ENCODE measurements at places on chromosomes 4 and X.
A peak's percentile ranks its signal among the peaks of the same experiment; 100 is the strongest.

GRCh38 chr4:172858731-172859230, 309.8 kb upstream of the GALNT7 start:
- no peak for DNase-seq

GRCh38 chr4:164935363-164935762, 42.1 kb downstream of the TRIM61 start:
- no peak for DNase-seq

- no peak for DNase-seq
These were observed 1829.0 kb upstream of the PCDH7 start for GRCh38 chr4:28890949-28891775.

- DNase-seq, result no peak
These were observed 89.1 kb downstream of the CLCN4 start for GRCh38 chrX:10245886-10246285.

- DNase-seq, result no peak
These were observed 557.7 kb upstream of the TENM3 start for GRCh38 chr4:181685461-181685860.

DNA sequence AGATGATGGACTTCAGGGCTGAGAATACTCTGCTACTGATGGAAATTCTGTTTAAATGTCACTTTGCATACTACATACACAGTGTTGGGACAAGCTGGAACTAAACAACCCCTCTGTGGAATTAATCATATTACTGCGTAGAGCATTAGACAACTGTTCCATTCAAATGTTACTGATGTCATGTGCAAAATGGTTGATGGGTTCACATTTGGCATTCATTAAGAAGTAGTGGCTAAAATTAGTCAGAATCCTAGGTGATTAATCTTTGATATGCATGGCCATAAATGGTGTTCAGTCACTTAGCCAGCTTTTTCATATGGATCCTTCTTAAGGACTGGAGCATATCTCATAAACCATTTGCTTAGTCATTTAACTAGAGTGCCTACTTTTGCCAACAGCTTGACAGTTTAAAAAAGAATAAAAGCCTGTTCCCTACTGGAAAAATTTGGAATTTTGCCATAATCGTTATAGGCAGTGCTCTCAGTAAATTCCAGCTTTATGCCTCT, 105.2 kb downstream of the RNF150 start:
- DNase-seq, result no peak

- no peak for DNase-seq
These were observed 173.2 kb upstream of the FAM9B start for GRCh38 chrX:9207142-9207541.

DNA sequence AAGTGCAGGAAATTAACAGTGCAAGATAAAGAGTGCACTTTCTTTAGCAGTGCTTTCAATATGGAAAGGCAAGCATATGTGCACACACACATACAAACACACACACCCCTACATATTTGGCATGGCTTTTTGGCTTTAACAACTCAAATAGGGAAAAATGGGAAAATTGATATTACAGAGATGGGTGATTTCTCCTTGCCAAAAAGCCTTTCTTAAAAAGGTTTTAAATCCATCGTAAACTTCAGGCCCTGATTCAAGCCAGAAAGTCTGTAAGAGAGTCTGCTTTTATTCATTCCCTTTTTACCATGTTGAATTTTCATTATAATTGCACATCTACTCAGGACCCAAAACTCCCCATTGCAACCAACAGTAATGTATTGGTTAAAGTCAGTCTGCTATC, 612.0 kb upstream of the ACTRT1 start:
- no peak for DNase-seq

DNA sequence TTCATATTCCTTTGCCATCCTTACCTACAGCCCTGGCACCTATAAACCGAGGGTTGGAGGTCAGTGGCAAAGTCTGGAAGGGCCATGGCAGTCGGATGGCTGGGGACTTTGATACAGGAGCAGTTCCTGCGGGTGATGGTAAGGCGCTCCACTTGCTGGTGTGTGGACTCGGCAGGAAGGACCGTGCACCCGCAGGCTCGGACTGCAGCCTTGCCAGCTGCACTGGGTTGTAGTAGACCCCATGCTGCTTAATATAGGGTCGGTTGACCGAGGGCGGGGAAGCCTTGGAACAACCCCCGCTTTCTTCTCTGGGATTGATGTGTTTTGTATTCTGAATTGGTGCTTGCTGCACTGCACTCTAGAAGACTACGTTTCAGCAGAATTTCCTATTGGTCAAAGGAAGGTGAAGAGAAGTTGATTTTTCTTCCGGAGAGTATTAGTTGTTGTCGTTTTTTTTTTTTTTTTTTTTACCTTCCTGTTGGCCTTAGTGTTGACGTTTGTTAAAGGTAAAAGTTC, 638 bp downstream of the BLTP1 start:
- DNase-seq, result peak; percentile 53

GRCh38 chr4:127080141-127080540, 552.6 kb upstream of the INTU start:
- DNase-seq, result no peak

- DNase-seq, result peak; percentile 42
These were observed 9.3 kb downstream of the ZNF185 start for GRCh38 chrX:152907084-152907651.

GRCh38 chrX:3584415-3584996, 128.9 kb downstream of the PRKX start:
- DNase-seq, result no peak

- DNase-seq, result no peak
These were observed 851.6 kb downstream of the CENPC start for GRCh38 chr4:66693694-66694093.

DNA sequence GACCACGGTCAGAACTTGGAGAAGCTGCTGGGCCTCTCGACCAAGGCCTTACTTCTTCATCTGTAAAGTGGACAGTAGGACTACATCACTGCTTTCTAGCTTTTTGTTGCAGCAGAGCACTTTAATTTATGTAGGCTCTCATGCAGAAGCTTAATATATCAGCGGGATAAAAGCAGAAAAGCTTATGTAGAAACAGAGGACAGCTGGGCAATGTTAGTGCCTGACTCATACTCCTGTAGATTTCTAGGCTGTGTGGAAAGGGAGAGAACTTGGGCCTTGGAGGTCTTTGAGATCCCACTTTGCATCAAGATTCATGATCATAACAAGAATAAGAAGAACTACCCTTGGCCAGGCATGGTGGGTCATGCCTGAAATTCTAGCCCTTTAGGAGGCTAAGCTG, 91.2 kb downstream of the ARHGAP10 start:
- no peak for DNase-seq

DNA sequence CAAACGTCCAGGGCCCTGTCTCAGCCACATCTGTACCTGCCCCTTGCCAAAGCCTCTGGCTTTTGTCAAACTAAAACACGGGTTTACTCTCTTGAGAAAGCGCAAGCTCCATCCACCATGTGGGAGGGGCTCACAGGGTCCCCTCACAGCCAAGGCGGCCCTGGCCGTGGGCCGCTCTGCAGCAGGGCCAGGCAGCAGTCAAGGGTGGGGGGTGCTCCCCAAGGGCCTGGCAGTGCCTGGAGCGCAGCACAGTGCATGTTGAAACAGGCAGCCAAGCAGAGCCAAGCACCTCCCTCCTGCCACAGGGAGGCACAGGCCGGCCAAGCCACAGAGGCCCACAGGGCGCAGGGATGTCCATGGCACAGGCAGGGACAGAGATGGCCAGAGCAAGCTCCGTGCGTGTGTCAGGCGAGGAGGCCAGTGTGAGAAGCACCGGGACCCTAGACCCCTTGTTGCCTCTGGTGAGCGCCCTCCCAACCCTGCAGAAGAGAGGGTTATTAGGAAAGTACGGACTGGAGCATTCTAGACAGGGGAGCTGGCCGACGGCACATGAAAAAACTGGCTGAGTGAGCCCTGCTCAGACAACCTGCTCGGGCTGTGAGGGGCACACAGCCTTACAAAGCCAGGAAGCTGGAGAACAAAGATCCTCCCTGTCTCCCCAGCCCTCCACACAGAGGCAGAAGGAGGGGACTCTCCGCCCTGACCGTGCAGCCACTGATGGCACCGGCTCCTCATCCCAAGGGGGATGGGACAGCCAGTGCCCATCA, 39.0 kb downstream of the FAM53A start:
- peak; percentile 82 for DNase-seq

DNA sequence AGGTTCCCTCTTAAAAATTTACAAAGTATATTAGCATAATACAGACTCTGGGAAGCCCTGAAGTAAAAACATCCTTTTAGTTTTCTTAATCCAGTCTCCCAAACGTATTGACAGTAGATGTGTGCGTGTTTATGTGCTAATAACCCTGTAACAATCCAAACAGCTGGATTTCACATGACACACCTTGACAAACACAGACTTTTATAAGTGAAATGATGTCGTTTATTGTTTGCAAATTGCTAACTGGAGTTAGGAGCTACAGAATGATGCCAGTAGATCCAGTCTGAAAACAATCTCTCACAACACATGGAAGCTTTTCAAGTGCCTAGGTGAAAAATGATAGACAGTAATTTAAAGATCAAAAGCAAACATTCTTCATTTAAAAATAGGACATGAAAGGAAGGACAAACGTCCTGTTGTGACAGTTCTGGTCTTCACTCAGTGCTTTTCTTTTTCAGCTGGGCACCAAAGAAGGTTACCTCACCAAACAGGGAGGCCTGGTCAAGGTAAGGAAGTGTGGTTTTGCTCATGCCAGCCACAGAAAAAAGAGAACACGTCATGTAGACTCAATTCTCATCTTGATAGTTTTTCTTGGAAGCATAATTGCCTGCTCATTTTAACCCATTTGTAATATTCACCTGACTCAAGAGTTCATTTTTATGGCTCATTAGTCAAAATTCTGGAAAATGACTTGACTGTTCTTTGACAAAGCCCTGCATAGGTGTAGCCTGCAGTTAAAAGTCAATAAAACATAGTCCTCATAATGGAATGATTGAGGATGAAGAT, 32.9 kb downstream of the LAMTOR3 start:
- DNase-seq, result no peak

DNA sequence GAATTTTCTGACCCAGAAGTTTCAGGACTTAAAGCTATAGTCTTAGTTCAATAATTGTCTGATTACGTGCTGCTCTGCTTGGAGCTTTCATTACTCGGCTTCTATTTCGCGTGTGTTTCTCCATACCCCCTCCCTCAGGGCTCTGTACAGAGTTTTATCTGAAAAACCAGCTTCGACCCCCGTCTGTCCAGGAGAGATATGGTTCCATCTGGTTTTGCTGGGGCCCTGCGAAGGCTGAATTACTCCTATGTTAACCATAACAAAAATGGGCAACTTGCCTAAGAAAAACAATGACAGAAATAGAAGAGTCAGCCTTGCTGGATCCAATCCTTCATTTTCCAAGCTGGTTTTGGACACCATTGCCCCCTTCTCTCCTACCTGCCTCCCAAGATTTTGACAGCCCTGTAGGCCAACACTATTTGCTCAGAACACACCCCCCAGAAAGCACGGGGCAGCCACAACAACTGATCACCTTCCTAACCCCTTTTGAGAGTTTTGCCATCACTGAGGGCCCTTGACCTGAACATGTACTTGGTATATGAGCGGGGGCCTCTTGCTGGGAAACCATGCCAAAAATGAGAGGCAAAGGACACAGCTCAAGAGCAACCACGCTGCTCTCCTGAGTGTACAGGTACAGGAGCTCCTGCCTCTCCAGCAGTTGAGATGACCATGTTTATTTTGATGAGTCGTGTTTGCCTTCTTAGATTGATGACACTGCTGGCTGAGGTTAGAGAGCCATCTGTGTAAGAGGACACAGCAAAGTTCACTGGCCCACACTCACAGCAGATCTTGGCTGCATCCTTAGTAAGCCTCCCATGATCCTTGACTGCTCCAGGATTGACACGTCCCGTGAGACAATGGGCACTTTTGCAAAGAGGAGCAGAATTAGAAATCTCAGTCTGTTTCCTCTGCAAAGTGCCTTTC, 36.2 kb upstream of the ATP6AP2 start:
- DNase-seq, result no peak

GRCh38 chr4:138650929-138651448, 364.6 kb upstream of the NOCT start:
- no peak for DNase-seq

GRCh38 chr4:187865914-187866313, 129.7 kb upstream of the ZFP42 start:
- no peak for DNase-seq

DNA sequence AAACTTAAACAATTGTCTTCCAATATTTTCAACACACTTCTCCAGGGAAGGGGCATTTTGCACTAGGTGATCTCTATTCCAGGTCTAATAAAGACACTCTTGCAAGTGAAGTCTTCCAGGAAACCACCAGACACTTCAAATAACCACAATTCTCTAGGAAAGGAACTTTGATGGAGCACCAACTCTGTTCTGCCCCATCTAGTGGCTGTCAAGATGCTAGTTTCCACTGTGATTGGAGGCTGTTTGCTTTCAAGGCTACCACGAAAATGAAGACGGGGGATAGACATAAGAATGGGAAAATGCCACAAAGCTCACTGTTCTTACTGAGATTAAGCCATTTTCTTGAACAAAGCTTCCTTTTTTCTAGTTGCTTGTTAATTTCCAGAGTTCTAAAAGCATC, 100.6 kb upstream of the F9 start:
- no peak for DNase-seq

DNA sequence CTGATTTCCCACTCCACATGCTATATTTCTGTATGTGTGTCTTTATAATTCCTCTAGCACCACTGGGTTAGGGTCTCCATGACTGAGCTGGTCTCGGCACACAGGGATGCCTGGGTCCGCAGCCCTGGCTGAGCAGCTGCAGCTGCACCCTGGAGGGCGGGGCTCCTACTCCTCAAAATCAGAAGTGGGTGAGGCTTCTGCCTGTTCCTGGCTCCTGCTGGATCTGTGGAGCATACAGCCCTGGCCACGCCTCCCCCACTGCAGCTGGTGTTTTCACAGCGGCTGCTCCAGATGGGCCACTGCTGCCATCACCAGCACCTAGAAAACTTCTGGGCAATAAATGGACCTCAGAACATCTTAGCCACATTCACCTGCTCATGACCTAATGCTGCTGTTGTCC, 30.9 kb downstream of the SPCS3 start:
- no peak for DNase-seq

DNA sequence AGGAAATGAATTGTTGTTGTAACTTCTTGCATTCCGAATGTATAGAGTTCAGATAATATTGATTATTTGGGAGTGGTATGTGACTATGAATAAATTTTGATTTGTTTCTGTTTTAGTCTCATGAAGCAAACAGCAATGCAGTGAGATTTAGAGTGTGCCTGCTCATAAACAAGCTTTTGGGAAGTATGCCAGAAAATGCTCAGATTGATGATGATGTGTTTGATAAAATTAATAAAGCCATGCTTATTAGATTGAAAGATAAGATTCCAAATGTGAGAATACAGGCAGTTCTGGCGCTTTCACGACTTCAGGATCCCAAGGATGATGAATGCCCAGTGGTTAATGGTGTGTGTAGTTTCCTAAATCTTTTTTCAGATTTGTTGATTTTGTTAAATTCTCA, 2.0 kb downstream of the NCAPG start:
- no peak for DNase-seq

All from amygdala (tissue), 56 donors.